ENCODE measurements at places on chromosomes 2 and 18. TPM values are rescaled to one million over a fixed set of nuclear protein-coding genes. Genes with fewer than 3 reads are reported as not detected.

The TMEM200C gene
- total RNA-seq = under 0.01 TPM

GRCh38 chr18:27014841-27015240 lies 149.3 kb upstream of the AQP4 start:
- no peaks in the 10 kb centered on the region for H3K36me3 ChIP-seq
- DNase-seq = no peak

DNA sequence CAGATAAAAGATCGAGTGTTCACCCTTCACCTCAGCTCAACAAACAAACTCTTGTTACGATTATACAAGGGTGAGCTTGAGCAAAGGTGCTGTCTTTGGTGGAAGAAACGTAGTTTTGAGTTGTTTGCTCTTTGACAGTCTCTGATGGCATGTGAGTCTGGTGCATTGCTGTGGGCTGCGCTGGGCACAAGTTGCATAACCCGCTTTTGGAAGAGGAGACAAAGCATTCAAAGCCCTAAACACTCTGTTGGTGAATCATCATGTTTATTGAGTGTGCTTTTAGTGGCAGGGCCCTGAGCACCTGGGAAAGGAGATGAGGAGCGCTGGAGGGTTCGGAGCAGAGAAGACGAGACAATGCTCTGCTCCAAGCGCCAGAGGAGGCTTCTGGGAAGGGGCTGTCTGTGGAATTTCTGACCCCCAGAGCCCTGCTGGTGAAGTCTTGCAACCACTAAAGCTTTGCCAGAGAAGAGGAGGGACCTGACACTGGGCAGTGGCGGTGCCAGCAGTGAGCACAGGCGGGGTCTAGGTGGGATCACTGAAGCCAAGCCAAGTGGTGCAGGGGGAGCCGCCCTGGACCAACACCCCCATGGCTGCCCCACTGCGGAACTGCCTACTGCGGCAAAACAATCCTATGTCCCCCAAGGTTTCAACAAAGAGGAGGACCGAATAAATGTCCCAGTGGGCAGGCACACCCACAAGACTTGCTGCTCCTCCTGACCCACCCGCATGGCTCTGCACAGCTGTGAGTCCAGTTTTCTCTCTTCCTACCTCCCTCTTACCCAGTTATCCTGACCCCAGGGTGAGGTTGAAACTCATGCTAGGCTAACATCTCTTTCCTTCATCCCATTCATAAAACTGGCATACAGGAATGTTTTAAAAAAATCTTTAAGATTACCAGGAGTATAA lies 64.0 kb downstream of the TNFRSF11A start:
- H3K36me3 ChIP-seq = no peaks in the 10 kb centered on the region
- peaks cover 12% of the 10 kb centered on the region for H3K27me3 ChIP-seq
- no peak overlapping the region for H3K4me3 ChIP-seq
- H3K4me1 ChIP-seq = peaks cover 7% of the 10 kb centered on the region
- peak; percentile 66 for DNase-seq

DNA sequence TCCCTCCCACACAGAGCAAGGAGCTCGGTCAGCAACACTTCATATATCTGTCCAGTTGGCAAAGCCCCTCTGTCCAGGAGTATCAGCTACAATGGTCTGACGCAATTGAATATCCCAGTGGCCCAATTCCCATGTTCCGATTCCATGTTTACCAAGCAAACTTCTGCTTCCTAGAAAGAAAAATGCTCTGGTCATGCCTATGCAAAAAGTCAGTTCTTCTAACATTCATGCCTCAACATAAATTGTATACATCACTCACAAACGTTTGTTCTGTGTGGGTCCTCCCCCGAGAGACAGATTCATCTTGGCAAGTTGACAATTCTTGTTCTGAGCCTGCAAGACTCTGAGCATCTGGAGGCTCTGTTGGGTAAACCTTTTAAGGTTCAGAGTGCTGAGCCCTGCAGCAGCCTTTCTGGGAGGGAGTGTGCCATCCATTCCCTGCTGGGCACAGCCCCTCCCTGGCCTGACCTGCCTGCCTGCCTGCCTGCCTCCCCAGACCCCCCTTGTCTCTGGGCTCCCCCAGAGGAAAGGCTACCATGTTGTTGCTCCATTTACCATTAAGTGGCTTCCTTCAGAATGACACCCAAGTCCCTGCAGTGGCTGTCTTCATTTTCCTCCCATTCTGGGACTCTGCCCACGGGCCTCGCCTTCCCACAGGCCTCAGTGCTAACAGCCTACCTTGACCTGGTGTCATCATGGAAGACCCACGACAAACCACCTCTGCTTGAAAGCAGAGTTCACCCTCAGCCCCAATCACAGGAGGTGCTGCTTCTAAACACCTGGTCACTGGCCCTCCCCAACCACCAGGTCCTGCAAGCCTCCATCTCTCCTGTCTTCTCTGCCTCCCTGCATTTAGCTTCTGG lies 37.6 kb upstream of the TAF1B start:
- no peak overlapping the region for H3K27ac ChIP-seq
- peak; percentile 79 for DNase-seq
- H3K4me3 ChIP-seq = no peak overlapping the region

Data from osteoblast (primary cell).